Pulmonary artery endothelial cell (primary cell): ENCODE measurements at places on chromosomes 12 and 14.

GRCh38 chr12:50458606-50459005, 46.2 kb upstream of the DIP2B start:
- no peak for DNase-seq

GRCh38 chr12:64184216-64184615, 37.9 kb downstream of the KICS2 start:
- DNase-seq = no peak

GRCh38 chr12:89684136-89684535, 24.5 kb downstream of the ATP2B1 start:
- no peak for DNase-seq

- no peak for DNase-seq
These were observed 42.5 kb upstream of the C14orf180 start for GRCh38 chr14:104536942-104537612.

DNA sequence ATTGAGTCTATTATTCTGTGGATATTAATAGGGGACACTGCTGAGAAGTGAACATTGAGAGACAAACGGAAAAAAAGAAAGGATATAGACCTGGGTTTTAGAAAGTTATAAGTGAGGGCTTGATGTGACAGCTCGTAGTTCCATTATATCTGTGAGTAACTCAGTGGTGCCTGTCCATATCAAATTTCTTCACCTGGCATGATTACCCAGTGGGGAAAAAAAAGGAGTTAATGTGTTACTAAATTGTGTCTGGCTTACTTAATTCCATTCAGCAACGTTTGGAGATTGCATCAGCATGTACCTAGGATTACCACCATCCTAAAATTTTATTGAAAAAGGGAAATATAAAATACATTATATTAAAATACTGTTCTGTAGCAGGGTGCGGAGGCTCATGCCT, 1249.9 kb downstream of the SLC16A7 start:
- no peak for DNase-seq

DNA sequence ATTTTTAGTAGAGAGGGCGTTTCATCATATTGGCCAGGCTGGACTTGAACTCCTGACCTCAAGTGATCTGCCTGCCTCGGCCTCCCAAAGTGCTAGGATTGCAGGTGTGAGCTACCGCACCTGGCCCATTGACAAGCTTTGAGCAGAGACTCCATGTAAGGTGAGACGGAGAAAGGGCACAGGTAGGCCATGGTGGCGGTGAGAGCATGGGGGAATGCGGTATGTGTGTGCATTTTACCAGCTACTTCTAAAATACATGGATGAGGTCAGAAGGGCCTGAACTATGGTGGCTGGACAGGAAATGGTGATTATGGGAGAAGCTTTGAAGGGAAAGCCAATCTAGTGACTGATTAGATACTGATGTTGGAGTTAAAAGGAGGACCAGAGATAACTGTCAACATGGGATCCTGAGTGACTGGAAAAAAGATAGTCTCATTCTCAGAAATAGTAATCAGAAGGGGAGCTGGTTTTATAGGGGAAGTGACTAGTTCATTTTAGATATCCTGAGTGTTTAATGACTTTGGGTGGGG, 21.9 kb upstream of the PTPRB start:
- no peak for DNase-seq

GRCh38 chr14:83260751-83261150, 1727.1 kb upstream of the SEL1L start:
- no peak for DNase-seq

- no peak for DNase-seq
These were observed 26.3 kb upstream of the TC2N start for GRCh38 chr14:91893669-91894068.

DNA sequence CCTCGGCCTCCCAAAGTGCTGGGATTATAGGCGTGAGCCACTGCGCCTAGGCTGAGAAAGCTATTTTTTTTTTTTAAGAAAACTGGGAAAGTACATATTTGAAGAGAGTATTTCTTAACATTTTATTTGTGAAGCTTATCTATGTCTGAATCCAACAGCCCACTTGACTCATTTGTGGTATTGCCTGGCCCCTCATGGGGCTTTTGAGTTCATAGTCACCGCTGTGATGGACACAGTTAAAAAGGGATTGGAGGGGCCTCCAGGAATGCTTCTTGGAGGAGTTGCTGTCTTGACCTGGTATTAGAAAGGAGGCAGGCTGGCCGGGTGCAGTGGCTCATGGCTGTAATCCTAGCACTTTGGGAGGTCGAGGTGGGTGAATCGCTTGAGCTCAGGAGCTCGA, 26.5 kb downstream of the BCL7A start:
- DNase-seq = no peak

GRCh38 chr14:81535396-81536164, 1.9 kb upstream of the SEL1L start:
- no peak for DNase-seq

DNA sequence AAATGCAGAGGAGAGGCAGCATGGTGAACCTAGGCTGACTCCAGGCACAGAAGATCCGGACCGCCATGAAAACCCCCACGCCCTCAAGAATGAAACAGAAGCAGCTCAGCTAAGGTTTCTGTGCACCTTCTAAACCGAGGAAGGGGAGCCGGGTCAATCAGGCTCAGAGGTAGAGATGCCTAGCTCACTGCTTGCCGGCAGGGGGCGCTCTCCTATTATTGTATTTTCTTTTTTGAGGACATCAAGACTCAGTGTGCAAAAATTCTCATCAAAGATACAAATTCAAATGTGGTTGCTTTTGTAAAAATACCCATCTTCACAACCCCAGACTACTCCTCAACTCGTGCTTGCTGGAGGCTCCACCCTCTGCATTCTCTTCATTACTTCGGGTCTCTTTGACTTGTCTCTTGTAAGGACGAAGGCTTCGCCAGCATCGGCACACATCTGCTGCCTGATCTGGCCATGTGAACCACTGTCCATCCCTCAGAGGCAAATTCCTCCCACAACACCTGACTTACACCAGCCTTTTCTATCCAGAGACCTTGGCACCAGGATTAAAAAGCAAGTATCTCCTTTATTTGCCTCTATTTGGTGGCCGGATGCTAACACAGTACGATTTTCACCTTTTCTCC, 33.4 kb upstream of the RNASE3 start:
- DNase-seq = no peak

DNA sequence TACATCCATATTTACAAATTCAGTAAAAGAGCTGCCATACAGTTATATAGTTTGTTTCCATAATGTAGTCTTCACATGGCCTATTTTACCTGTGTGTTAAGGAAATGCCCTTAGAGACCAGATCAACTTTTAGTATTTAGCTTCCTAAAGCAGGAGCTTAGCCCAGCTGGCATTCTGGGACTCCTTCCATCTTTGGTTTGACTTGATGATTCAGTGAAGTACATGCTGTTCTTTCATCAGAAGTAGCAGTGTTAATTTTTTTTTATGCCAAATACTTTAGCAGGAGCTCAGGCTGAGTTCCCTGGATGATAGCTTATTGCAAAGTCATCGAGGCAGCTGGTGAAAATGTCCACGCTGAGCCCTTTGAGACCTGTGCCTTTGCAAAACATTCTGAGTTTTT, 101.0 kb downstream of the FOXG1 start:
- DNase-seq = no peak

DNA sequence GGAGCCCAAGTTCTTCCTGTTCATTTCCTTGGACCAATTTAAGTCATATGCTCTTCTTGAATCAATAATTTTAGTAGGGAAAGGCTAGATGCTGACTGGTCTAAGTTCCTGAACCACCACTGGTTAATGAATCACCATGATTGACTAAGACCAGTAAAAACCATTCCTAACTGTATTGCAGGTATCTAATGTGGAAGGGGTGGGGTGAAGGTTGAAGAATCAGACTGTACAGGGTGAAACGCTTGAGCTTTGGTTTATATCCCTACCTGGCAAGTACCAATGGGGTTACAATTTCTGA, 100.1 kb downstream of the DYRK2 start:
- DNase-seq = no peak

GRCh38 chr12:58976146-58976545, 55.8 kb upstream of the LRIG3 start:
- DNase-seq = no peak

DNA sequence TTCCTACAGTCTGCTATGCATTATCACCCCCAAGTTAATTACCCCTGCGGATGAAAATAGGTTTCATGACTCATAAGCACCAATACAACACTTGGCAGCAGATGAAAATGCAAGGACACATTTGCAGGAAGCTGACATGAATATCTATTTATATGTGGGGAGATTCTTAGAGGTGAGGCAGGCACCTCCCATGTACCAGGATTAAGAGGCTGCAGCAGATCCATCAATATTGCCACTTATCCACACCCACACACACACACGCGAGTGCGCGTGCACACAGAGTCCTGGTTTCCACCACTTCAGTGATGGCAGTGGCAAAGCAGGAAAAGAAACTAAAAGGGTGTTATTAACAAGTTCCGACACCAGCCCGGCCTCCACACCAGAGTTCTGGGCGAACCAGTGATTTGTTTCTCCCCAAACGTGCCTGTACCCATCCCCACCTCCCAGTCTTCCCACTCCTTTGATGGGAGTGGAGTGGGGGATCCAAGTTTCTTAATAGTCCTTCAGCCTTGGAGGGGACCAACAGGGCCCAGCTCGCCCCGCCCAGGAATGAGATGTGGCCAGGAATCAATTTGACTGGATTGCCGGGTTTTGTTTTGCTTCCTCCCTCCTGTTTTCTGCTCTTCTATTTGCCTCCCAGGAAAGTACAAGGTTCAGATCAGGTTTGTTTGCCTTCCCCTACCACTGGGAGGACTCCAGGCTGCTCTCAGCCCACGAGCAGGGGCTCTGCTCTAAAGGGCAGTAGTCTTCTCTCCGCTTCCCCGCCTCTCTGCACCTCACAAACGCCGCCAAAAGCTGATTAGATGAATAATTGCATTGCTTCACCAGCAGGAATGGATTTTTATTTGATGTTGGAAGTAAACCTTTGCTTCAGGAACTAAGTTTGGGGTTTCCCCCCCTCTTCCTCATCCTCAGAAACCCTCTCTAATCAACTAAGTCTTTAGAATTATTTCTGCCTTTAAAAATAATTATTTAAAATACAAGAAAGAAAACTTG, 5.2 kb downstream of the IRF2BPL start:
- no peak for DNase-seq

DNA sequence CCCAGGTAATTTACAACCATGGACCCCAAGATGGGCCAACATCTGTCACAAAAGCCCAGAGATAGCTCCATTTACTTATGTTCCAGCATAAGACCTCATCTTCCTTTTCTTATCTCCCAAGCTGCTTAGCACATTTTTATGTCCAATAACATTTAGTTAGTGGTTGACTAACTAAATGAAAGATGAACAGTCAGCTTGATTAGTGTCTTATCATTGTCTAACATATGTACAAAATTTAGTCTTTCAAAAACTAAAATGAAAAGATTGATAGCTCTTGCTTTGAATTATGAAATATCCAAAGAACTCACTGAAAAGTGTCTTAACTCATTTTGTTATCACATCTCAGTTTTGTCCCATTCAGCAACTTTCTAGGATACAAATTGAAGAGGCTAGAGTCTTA, 163.1 kb upstream of the EGLN3 start:
- no peak for DNase-seq
